Activated CD4-positive, CD25-positive, alpha-beta regulatory T cell treated with anti-CD3 and anti-CD28 coated beads, Interleukin-2, amount 50 U/mL, for 16 hours (primary cell): ENCODE measurements at places on chromosomes 6 and 20.

DNA sequence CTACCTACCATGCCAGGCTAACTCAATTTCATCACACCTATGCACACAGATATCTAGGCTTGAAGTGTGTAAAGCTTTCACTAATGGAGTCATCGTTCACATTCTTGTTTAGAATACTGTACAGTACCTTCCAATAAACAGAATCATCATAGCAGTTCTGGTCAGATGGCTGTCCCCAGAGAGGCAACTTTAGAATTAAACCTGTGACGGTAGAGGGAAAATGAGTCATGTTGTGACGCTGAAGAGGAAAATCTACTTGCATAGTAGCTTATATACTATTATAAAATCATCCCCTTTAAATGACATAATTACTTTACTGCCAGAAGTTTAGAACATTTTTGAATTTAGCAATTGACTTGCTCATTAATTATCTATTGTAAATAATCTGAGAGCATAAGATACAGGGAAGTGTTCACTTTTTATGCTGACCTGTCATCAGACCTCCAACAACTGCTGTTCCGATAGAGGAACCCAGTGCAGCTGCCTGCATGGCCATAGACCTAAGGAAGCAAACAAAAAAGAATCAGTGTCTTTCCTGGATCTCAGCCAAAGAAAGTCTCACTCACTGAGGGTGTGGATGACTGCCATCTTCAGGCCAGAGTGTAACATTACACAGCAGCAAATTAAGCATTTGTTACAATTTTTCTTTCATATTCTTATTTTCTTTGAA lies 29.8 kb downstream of the RHAG start:
- no peak for DNase-seq

DNA sequence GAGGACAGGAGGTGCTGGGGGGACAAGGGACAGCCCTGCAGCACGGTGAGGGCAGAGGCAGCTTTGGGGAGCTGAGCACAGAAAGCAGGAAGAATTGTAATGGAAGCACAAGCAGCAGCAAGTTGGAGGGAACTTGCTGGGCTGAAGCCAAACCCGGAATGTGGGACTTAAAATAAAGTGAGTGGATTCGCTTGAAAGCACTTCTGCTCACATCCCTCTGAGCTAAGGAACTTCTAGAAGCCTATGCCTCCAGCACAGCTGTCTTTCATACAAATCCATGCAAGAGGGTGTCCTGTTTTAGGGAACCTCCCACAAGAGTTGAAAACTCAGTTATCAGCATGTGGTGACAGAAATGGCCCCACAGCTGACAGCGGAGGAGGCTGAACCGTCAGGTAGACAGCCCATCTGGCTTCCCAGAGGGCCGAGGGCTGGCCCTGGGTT lies 71.4 kb upstream of the MLN start:
- no peak for DNase-seq

DNA sequence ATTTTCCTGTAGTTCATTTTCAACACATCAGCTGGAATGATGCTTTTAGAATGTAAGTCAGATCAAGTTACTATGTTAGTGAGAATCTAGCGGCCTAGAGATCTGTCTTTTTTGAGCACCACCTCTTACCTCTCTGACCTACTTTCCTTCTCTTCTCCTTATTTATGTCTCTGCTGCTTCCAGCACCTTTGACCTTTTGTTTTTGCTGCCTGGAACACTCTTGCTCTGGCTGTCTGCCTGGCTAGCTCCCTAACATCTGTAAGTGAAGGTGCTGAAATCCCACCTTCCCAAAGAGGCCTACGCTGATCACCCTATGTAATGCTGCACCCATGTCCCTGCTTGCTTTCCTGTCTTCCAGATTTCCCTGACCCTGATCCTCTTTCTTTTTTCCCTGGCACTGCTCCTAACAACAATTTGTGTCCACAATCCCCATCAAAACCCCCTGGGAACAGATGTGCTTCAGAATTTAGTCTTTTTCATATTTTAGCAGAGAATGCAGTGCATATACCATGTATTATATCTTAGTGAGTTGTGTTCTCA lies 87.8 kb downstream of the RFPL4B start:
- DNase-seq: no peak

DNA sequence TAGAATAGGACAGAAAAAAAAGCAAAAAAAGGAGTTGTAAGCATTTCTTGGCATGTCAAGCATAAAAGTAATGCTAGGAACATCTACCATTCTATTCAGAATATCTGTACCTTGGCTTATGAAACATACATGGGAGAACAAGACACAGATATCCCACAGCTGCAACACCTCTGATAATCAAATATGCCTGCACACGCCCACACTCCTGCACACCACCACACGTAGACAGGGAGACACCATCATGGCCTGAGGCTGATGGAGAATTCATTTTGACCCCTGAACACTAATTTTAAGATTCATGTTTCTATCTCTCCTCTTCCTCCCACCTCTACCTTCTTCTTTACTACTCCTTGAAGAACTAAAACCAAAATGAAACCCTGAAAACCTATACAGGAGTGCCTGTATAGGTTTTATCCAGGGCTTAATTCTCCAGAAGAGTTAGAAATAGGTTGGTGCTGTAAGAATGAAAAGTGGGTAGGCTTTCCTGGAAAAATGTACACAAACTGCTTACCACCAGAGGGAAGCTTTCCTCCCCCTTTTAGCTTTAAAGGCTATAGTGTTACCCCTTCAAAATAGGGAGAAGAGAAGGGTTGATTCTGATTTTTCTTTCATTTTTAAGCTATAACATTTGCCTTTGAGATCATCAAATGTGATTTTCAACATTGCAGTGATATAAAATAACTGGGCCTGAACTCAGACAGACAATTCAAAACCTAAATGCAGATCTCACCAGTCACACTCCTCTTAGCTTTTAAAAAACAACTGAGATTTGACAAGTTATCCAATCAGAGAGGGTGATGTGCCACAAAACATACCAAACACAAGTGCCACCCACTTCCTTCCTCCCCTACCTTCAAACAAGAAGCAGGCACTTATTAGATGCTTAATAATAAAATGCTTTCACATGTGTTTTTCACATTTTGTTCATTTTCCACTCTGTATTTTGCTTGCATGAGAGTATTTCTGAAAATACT lies 57.9 kb downstream of the ELOVL5 start:
- DNase-seq: peak; percentile 30

DNA sequence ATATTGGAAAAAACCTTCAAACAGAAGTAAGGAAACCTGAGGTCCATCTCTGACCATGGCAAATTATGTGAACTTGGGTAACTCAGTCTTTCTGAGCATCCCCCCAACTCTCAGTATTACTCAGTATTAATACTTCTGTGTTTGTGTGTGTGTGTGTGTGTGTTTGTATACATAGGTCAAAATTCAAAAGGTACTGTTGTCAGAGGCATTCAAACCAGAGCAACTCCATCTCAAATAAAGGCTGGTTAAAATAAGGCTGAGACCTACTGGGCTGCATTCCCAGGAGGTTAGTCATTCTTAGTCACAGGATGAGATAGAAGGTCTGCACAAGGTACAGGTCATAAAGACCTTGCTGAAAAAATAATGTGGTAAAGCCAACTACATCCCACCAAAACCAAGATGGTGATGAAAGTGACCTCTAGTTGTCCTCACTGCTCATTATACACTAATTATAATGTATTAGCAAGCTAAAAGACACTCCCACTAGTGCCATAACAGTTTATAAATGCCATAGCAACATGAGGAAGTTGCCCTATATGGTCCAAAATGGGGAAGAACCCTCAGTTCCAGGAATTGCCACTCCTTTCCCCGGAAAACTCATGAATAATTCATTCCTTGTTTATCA lies 33.3 kb upstream of the SLC22A16 start:
- no peak for DNase-seq

GRCh38 chr6:155186052-155186658 lies 77.7 kb upstream of the CLDN20 start:
- DNase-seq: peak; percentile 18

DNA sequence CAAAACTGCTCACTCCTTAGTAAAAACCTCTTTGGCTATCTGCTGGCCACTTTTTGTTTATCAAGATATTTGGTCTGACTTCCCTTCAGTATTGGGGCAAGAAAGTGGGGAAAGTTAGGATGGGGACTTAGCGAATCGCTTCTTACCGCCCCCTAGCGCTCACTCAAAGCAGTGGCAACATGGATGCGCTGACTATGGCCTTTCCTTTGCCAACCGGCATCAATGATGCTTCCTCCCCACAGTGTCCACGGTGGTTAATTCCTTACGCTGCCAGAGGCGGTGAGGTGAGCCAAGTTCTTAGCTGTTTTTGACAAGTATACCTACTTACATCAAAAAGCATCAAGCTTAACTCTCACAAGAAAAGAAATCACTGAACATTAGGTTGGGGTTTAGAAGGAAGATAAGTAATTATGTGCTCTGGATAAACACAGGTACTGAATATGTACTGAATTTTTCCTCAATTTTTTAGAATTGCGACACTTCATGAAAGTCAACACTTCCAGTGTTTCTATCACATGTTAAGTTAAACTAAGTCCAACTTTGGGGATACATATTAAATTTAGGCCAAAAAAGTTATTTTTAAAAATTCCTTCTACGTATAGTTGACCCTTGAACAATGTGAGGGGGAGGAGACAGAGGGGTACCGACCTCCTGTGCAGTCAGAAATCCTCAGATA lies 86.7 kb downstream of the GMDS start:
- DNase-seq: no peak

DNA sequence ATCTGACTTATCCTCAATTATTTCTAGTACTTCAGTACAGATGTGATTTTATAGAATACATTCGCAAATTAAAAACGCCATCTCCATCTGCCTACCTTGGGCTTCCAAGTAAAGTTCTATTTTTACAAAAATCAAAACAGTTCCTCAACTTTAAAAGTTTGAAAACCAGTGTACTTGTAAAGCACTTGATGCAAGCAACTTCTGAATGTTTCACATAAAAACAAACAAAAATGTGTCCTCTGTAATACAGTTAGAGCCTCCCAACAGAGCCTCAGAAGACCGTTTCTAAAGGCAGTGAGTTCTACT lies 384 bp upstream of the MANEA start:
- no peak for DNase-seq

GRCh38 chr6:148934539-148934938 lies 187.7 kb downstream of the UST start:
- no peak for DNase-seq

DNA sequence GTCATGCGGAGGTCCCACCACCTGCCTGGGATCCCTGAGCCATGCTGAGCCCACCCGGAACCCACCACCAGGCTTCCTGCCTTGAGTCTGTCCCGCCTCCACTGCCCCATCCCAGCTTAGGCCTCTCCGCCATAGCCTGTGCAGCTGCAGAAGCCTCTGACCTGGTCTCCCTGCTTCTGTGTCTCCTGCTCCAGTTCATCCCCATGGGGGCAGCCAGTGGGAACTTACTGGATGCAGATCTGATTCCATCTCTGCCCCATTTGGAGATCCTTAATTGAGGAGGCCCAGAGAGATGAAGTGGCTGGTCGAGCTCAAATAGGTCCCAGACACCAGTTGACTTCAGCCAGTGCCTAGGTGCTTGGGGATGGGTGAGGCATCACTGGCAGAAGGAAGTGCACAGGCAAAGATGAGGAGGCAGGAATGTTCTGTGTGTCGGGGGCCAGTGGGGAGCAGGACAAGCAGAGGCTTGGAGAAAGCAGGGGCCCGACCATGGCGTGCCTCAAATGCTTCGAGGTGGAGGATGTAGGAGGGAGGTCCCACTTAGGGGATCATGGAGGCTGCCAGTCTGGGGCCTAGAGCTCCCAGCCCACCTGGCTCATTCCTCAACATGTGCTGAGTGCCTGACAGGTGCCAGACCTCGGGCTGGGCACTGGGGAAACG lies 112.8 kb downstream of the TOX2 start:
- no peak for DNase-seq
